H1 (cell line): ENCODE measurements at places on chromosomes 16 and 17. TPM values are rescaled to one million over a fixed set of nuclear protein-coding genes. Genes with fewer than 3 reads are reported as not detected.

DNA sequence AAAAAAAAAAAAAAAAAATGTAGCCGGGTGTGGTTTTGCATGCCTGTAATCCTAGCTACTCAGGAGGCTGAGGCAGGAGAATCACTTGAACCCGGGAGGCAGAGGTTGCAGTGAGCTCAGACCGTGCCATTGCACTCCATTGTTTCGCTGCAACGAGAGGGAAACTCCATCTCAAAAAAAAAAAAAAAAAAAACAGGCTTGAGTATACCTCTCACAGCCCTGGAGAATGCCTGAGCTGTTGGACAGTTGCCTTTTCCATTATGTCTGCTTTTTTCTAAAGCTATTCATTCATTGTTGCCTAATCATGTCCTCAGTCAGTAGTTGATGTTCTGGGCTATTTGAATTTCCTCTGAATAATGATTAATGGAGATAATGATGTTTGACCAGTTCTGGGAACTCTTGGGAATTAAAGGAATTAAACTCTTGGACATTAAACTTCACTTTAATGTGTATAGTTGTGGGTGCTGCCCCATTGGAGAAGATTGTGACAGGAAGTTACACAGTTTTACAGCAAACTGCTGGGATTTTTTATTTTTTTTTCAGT, 11.8 kb downstream of the HMOX2 start:
- no peak overlapping the region for H3K27ac ChIP-seq
- DNase-seq, result no peak
- no peaks in the 10 kb centered on the region for H3K4me1 ChIP-seq
- 0 out of 2 replicates have a peak, but pooled peaks cover 3% of the 10 kb centered on the region for H3K36me3 ChIP-seq
- no peak overlapping the region for H3K4me3 ChIP-seq

DNA sequence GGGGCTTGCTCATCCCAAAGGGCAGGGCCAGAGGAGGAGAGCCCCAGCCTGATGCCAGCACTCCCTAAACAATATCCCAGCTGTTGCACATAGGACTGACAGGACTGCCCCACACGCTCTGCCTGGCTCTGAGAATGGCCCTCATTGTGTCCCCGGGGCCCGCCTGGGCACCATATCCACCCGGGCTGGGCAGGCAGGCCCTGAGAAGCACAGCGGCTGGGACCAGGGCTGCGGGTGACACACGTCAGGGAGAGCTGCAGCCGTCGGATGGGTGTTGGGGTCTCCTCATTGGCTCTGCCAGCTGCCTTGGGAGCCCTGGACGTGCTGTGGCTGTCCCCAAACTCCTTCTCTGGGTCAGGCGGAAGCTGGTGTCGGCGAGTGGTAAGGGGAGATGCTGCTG, 4.2 kb downstream of the BCAR1 start:
- H3K27ac ChIP-seq, result 0 out of 2 replicates have a peak overlapping the region, but pooled peaks have one; percentile 15
- peaks cover 38% of the 10 kb centered on the region for H3K4me1 ChIP-seq
- 0 out of 2 replicates have a peak, but pooled peaks cover under 1% of the 10 kb centered on the region for H3K36me3 ChIP-seq
- H3K27me3 ChIP-seq, result no peaks in the 10 kb centered on the region

Gene IGSF6
- not detected in 2 replicates for total RNA-seq

Gene BANP
- 39.3 and 39.8 TPM in 2 replicates for total RNA-seq

Gene KRTAP4-9
- total RNA-seq, result not detected in 2 replicates
